ENCODE measurements at places on chromosomes 3 and 15.

DNA sequence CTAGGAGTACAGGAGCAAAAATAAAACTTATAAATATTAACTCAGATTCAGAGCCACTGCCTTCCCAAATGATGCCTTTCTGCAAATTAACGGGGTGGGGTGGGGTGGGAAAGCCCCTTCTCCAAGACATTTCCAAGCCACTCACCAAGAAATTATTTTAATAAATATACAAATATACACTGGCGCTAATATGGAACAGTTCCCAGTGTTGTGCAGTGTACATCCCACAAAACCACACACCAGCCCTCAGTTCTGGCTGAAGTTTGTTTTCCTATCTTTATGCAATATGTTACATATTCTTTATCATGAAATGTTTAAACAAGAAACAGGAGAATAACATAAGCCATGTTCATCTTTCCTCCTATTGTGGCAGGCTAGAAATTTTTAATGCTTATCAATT is 53.0 kb upstream of the GYG1 start:
- DNase-seq = no peak

GRCh38 chr15:93121973-93122910 is 33.2 kb upstream of the RGMA start:
- DNase-seq = no peak

- DNase-seq = no peak
Measured at GRCh38 chr3:14768182-14768790, 50.5 kb upstream of the FGD5 start.

- DNase-seq = no peak
Measured at GRCh38 chr3:193910886-193911738, 224.8 kb upstream of the HES1 start.

DNA sequence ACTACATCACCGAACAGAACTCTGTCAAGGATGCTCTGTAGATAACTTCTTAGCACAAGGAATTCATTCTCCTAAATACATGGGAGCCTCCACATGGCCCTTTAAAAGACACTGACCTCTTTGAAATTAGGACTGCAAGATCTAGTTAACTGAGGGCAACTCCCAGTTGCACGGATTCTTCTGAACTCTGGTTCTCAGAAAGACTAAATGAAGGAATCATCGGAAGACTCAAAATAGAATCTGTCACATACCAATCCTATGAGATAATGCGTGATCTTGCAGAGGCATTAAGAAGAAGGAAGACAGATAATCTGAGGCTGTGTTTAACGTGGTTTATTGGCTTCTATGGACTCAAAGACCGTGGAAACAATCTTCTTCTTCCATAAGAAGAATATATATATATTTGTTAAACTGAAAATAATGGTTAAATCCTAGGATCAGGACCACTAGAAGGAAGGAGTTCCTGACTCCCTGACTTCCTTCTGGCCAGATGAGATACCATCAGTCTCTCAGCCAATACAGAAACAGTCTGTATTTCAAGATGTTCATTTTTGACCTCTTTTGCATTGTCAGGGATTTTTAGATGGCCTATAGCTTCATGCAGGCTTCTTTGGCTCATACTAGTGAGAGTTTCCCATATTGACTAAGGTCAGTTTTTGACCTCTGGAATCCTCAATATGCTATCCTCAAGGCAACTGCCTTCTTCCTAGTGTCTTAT is 33.9 kb upstream of the TBC1D23 start:
- peak; percentile 66 for DNase-seq

- no peak for DNase-seq
Measured at GRCh38 chr3:51680196-51680595, 9.1 kb downstream of the TEX264 start.

DNA sequence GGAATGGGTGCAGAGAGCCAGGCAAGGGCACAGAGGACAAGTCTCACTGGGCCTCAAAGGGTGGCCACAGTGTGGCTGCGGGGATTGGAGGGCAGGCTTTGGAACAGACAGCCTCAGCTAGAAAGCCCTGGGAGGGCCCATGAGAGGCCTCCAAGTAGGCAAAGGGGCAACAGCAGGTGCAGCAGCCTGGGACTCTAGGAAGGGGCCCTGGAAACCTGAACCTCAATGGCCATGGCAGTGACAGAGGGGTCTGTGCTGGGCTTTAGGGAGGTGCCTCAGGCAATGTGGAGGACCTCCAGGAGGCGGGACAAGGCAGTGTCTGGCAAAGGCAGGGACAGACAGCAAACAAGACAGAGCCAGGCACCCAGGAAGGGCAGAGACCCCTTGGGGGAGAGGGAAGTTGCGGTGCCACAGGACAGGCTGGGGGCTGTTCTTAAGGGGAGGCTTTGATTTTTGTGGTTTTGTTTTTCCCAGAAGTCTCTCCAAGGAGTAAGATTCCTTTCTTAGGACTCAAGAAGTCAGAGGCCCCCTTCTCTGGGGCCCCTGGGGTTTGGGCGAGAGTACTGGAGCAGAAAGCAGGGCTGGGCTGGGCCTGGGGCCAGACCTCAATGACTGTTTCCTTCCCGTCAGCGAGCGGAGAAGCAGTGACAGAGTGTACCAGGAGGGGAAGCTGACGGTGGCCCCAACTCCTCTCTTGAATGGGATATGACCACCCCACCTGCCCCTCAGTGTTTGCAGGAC is 9.7 kb downstream of the STOML1 start:
- no peak for DNase-seq

- DNase-seq = no peak
Measured at GRCh38 chr15:70088455-70088854, 9.3 kb downstream of the TLE3 start.

GRCh38 chr3:101994386-101994785 is 145.1 kb downstream of the NFKBIZ start:
- DNase-seq = no peak

DNA sequence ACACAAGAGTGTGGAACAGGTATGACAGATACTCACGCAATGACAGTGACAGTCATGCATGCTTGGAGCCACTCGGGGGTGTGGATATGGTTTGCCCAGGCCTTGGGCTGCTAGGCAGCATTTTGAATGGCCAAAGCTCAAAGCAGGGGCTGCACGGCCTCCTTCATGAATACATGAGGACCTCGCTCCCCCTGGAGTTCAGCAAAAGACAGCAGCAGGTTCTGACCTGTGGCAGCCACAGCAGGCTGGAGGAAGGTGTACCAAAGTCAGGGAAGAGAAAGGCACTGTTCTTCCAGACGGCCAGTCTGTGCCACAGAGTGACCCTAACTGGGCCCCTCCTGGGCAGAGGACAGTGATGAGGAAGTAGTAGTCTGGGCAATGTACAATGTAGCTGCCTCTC is 88.2 kb upstream of the C2CD4B start:
- DNase-seq = no peak

DNA sequence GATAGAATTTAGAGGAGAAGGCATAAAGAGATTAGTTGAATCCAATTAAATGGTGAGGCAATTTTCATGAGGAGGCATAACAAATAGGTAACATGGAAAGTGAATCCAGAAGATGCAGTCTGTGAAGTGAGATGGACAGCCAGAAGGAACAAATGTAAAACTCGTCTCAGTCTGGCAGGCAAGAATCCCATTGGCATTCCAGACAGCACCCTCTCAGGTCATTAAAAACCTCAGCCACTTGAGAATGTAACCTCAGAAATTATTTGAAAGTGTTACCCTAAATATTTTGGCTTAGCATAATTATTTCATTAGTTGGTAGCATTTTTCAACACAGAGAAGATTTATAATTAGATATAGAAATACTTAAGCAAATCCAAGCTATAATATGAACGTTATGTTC is 342.3 kb downstream of the LRRC3B start:
- no peak for DNase-seq

- no peak for DNase-seq
Measured at GRCh38 chr3:106018929-106019550, 150.2 kb upstream of the CBLB start.

DNA sequence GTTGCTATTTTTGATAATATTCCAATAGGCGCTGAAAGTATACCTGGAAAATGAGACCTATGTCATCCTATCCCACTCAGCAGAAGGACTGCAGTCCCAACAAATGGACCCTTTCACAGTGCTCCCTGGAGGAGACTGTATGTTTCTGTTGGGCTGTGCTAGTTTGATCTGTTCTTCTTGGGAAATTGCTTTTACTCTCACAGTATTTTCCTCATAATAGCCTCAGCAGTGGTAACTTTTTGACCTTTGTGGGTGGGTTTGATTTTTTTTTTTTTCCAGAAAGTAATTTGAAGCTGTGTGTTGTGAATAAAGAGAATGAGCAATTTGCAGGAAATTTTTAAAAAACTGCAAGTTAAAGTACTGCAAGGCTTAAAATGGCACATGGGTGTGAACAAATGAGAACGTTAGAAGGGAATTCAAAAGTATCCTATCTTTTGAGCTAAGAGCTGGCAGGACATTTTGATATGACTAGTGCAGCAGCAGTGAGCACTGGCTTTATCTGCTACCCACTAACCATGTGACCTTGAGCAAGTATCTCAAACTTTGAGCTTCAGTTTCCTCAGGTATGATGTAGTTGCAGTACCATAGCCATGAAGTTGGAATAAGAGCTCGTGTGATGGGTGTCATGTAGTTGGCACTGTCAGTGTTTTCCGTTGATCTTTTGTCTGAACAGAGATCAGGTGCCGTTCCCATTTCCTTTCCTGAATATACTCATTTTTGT is 118.4 kb downstream of the ATG7 start:
- no peak for DNase-seq

GRCh38 chr3:72968266-72968664 is 28.3 kb upstream of the PPP4R2 start:
- no peak for DNase-seq

DNA sequence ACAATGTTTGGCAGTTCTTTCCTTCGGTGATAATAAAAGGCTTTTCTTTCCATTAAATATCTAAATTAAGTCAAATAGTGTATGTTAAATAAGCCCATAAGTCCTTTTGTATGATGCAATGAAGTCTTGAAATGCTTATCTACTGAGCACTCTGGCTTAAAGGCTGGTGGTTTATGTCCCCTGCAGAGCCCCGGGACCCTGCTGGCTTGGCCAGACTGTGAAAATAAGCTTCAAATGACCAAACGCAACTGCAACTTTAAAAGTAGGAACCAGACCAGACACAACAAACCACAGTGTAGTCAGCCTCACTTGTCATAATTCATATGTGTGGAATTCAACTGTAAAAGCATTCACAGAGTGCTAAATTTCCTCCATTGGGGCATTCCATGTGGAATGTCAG is 72.5 kb downstream of the FOXP1 start:
- no peak for DNase-seq

- DNase-seq = no peak
Measured at GRCh38 chr3:10792208-10792607, 23.8 kb upstream of the SLC6A11 start.

DNA sequence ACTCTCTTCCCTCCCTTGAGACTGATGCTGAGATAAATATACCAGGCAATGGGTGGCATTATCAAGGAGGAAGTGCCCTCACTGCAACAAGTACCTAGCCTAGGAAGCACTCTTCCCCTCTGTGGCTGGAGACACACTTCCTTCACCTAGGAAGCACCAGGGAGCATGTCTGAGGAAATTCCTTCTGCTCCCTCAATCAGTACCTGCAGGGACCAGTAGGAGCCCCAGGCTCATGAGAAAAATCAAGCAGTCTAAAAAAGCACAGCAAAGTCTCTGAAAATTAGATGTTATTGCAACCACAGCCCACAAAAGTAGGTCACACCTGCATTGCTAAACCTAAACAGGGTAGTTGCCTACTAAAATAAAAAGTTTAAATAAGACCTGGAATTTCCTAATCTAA is 78.2 kb upstream of the TRPM1 start:
- DNase-seq = no peak

DNA sequence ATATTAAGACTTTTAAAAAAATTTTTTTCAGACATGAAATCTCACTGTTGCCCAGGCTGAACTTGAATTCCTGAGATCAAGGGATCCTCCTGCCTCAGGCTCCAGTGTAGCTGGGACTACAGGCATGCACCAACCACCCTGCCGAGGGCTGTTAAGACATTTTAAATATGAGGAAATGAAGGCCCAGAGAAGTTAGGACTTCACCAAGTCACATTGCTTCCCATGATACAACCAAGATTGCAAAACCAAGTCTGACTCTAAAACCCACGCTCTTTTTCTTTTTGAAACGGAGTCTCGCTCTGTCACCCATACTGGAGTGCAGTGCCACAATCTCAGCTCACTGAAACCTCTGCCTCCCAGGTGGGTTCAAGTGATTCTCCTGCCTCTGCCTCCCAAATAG is 28.0 kb downstream of the PTPN9 start:
- no peak for DNase-seq

DNA sequence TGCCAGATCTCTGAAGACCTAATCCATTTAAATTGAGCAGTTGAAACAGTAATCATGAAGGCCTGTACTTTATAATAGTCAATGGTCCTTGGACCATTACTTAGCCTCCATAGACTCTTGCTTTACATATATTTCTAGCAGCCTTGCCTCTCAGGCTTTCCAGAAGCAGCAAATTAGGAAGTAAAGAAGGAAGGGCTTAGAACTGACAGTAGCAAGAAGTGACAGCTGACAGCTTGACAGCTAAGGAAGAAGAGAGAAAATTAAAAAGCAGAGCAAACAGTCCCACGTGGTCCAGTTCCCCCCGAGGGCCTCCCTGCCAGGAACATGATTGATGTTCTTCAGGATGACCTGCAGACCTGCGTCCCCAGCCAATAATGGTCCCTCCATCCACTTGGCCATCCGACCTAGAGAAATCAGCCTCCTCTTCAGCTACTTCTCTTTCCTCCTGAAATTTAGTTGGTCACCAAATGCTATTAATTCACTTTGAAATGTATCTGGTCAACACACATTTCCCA is 15.0 kb upstream of the PSMD6 start:
- DNase-seq = no peak

- no peak for DNase-seq
Measured at GRCh38 chr3:139517321-139518065, 22.0 kb downstream of the RBP1 start.

DNA sequence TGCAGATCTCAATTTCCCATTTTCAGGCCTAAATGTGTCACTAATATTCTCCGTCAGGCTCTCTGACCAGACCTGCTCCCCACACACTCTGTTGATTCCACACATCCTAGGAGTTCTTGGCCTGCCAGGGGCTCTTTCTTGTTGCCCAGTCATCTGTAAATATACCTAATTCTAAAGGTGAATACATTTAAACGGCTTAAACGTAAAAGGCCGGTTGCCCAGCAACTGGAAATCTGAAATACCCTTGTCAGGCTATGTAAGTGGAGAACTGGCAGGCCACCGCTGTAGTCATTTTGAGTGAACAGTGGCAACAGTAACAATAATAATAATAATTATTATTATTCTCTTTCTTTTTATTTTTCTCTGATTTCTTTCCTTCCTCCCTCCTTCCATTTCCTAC is 302.7 kb downstream of the AGBL1 start:
- no peak for DNase-seq

GRCh38 chr15:83166218-83166617 is 41.4 kb downstream of the HDGFL3 start:
- no peak for DNase-seq

Measured in COLO829 (cell line).